ENCODE measurements at places on chromosomes 1 and 21. TPM values are rescaled to one million over a fixed set of nuclear protein-coding genes. Genes with fewer than 3 reads are reported as not detected.
A peak's percentile ranks its signal among the peaks of the same experiment; 100 is the strongest.

PYHIN1 gene
- not detected for total RNA-seq

ZNF683 gene
- not detected for total RNA-seq

KIF21B gene
- total RNA-seq: 3.7 TPM

B4GALT2 gene
- 66.2 TPM for total RNA-seq

OR2L2 gene
- 0.10 TPM for total RNA-seq

PGLYRP4 gene
- total RNA-seq: not detected

RASSF5 gene
- 17.6 TPM for total RNA-seq

MAGI3 gene
- 17.3 TPM for total RNA-seq

KCNJ9 gene
- total RNA-seq: not detected

GPATCH4 gene
- 17.6 TPM for total RNA-seq

- DNase-seq: no peak
Measured at GRCh38 chr1:151133018-151133806, 13.2 kb downstream of the SEMA6C start.

DNA sequence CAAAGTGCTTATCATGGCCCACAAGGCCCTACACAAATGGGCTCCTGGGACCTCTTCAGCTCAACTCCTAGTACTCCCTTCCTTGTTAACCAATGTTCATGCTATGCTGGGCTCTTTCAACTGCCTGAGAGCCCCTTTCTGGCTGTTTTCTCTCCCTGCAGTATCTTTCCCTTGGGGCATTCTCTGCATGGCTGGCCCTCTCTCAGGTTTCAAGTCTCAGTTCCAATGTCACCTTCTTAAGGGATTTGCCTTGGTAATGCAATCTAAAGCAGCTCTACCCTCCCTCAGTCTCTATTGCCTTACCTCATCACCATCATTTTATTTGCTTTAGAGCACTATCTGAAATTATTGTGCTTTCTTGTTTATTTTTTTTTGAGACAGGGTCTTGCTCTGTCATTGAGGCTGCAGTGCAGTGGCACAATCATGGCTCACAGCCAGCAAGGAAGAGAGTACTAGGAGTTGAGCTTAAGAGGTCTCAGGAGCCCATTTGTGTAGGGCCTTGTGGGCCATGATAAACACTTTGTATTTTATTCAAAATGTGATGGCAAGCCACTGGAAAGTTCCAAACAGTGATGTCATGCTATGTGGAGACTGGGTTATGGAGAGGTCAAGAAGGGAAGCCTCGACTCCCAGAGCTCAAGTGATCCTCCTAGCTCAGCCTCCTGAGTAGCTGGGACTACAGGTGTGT, 63.4 kb upstream of the SRSF10 start:
- no peak for DNase-seq

DNA sequence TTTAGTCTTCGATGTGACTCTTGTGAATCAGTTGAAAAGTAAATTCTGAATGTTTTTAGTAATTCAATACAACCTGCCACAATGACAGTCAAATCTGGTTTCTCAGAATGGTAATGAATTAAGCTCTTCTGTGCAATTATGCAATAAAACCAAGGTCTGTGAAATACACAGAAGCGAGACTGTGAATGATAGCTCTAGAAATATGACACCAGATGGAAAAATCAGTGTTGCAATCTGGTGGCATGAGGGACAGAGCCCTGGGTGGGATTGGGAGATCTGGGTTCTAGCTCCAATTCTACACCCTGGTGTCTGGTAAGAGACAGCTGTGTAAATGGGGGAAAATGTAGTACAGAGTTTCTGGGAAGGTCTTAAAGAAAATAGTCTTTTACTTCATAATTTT, 586.4 kb upstream of the ZRANB2 start:
- no peak for DNase-seq

DNA sequence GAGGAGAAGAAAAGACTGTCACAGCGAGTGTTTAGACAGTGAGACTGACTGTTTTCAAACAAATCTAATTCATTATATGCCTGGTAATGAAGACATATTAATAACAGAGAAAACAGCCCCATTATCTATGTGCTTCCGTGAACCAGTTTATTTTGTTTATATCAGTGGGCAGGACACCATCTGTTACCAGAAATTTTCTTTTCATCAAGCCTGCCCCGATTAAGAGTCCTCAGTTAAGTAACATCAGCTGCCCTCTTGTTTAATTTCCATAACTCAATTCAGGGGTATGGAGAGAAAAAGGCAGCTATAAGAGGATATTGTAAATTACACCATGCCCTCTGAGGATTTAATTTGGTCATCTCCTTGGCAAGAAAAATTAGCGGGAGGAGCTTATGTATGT, 94.0 kb downstream of the TMEM200B start:
- no peak for DNase-seq

- peak; percentile 38 for DNase-seq
Measured at GRCh38 chr1:17045634-17046333, 8.0 kb downstream of the SDHB start.

DNA sequence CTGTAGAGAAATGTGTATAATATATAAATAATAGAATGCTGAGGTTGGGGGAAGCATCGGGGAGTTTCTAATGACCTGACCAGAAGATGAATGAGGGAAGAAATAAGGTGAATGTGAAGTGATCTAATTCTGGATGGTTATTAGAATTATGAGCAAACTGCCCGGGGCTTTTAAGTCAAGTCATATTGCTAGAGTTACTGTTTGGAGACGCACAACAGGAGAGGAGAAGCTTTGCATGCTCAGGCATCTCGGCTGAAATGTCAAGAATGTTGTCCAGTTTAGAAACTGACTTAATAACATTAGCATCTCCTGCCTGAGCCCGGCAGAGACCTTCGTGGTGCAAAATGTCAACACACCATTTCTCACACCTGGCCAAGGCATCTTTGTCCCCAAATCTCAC, 119.1 kb downstream of the RRAGC start:
- DNase-seq: peak; percentile 41

DNA sequence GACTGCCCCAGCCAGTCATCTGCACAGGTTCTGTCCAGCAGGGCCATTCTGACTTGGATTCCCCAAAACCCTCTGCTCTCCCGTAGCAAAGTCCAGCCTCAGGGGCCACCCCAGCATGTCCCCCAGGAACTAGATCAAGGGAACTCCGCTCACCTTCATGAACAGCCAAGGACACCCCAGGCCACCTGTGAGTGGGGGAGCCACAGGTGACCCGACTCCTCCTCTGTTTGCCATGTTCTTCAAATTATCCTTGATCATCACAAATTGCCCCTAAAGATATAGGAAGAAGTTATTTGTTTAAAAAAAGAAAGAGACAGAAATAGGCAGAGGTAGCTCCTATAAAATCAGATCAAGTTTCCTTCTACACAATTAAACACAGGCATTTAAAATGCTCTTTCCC, 475.0 kb downstream of the MATN1 start:
- DNase-seq: no peak

- DNase-seq: no peak
Measured at GRCh38 chr1:111732718-111733117, 6.5 kb downstream of the INKA2 start.

GRCh38 chr21:46492851-46493250, 34.2 kb downstream of the DIP2A start:
- no peak for DNase-seq

Data from PC-9 (cell line).